ENCODE measurements at places on chromosomes 3 and 15. TPM values are rescaled to one million over a fixed set of nuclear protein-coding genes. Genes with fewer than 3 reads are reported as not detected.

- peaks cover 9% of the 10 kb centered on the region for H3K4me1 ChIP-seq
- no peak for DNase-seq
- no peaks in the 10 kb centered on the region for H3K36me3 ChIP-seq
- no peaks in the 10 kb centered on the region for H3K27me3 ChIP-seq
- H3K4me3 ChIP-seq, result no peak overlapping the region
Observed at GRCh38 chr3:149702691-149703441, 45.0 kb upstream of the WWTR1 start.

GRCh38 chr3:3705090-3705775 lies 94.0 kb upstream of the LRRN1 start:
- no peaks in the 10 kb centered on the region for H3K27me3 ChIP-seq
- no peaks in the 10 kb centered on the region for H3K4me1 ChIP-seq
- H3K4me3 ChIP-seq, result no peak overlapping the region
- H3K36me3 ChIP-seq, result no peaks in the 10 kb centered on the region

Gene GOLGA8O
- polyA plus RNA-seq, result not detected

- H3K4me1 ChIP-seq, result no peaks in the 10 kb centered on the region
- no peaks in the 10 kb centered on the region for H3K36me3 ChIP-seq
- no peak overlapping the region for H3K4me3 ChIP-seq
- no peaks in the 10 kb centered on the region for H3K27me3 ChIP-seq
Observed at GRCh38 chr3:29655015-29655747, 374.3 kb downstream of the RBMS3 start.

GRCh38 chr3:99663977-99664376 lies 25.6 kb downstream of the COL8A1 start:
- DNase-seq, result no peak
- H3K27me3 ChIP-seq, result no peaks in the 10 kb centered on the region
- H3K4me1 ChIP-seq, result no peaks in the 10 kb centered on the region

DNA sequence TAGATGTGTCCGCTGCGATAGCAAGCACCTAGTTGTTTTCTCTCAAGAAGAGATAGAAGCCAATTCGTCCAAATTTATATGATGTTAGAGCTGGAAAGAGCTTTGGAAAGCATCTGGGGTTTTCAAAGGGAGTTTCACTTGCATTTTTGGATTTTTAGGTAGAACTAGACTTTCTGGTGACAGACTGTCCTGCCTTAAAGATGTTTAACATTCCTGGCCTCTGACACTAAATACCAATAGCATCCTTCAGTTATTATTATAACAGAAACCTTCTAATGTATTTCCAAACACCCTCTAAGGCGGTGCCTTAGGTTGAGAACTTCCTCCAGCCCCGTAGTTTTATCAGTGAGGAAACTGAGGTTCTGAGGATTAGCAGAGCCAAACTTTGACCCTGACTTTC lies 305.3 kb downstream of the SATB1 start:
- H3K27me3 ChIP-seq, result no peaks in the 10 kb centered on the region
- no peaks in the 10 kb centered on the region for H3K4me1 ChIP-seq
- no peak overlapping the region for H3K4me3 ChIP-seq
- no peak for DNase-seq
- H3K27ac ChIP-seq, result no peak overlapping the region

DNA sequence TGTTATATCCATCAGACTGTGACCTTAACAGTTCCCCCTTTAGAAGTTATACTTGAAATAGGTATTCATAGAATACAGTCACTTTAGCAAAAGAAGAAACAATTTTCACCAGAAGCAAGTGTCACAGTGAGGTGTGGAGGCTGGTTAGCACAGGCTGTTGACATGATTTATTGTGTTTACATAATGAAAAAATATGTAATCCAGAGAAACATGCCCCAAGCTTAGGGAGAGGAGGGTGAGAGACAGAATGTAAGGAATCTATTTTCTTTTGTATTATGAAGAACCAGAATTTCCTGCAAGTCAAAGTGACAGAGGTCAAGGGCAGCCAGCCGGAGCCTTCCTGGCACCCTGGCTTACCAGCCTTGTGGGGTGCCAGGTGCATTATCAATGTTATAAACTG lies 4.0 kb downstream of the IL12A start:
- H3K27ac ChIP-seq, result no peak overlapping the region
- H3K27me3 ChIP-seq, result no peaks in the 10 kb centered on the region
- H3K4me3 ChIP-seq, result no peak overlapping the region
- no peak for DNase-seq
- peaks cover 4% of the 10 kb centered on the region for H3K36me3 ChIP-seq
- peaks cover 7% of the 10 kb centered on the region for H3K4me1 ChIP-seq

Gene NEK11
- polyA plus RNA-seq, result 1.1 TPM

Gene SPSB4
- not detected for polyA plus RNA-seq

DNA sequence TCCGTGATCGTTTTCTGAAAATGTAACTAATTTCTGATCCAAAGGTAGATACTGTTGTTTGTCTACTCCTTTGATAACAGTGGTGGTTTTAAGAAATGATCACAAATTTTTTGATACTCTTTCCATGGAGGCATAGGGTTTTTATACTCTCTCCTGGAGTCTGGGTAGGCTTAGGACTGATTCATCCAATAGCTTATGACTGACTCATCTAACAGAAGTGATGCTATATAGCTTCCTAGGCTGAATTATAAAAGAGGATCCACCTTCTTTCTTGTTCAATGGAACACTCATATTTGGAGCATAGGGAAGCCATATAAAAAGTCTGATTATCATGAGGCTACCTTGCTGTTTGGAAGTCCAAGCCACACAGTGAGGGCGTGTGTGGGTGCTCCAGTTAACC lies 84.3 kb downstream of the CHST2 start:
- peaks cover 6% of the 10 kb centered on the region for H3K27me3 ChIP-seq
- H3K4me1 ChIP-seq, result no peaks in the 10 kb centered on the region
- no peak overlapping the region for H3K27ac ChIP-seq
- no peak overlapping the region for H3K4me3 ChIP-seq

Gene ABTB1
- 129 TPM for polyA plus RNA-seq
